NCI-H187 treated with DMSO at 0.1 percent for 48 hours (cell line): ENCODE measurements at places on chromosomes 2 and 18.

GRCh38 chr2:40450066-40450795 is 1.7 kb downstream of the SLC8A1 start:
- DNase-seq: no peak

DNA sequence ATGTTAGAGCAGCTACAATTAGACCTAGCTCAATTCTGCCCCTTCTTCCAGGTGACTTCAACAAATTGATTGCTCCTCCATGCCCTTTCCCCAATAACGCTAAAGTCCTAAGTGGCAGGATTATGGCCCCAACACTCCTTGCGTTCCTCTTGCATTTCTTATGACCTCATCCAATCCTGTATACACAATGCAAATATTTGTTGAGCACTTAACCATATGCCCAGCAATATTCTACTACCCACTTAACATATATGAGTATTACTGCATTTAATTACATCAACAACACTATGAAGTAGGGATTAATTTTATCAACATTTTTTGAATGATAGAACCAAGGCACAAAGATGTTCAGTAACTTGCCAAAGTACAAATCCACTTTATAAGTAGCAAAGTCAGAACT is 54.2 kb upstream of the ACVR2A start:
- DNase-seq: no peak

DNA sequence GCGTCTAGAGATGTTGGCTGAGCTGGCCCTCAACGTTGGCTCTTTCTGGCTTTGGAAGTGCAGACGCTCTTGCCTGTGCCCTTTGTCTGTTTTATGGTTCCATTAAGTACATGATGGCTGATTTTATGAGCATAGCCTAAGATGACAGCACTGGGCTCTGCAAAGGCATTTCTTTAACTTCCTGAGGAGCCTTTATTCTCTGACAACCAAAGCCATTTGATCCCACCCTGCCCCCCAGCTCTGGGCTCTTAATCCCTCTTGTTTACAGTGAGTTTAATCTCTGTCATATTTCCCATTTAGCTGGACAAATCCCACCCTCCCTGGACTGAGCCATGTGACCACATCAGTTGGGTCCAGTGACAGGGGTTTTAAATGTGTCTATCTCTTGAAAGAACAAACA is 195.9 kb downstream of the ACKR3 start:
- no peak for DNase-seq

GRCh38 chr18:10856132-10856531 is 293.2 kb downstream of the PIEZO2 start:
- no peak for DNase-seq

GRCh38 chr2:152462779-152463178 is 127.8 kb downstream of the FMNL2 start:
- DNase-seq: no peak

DNA sequence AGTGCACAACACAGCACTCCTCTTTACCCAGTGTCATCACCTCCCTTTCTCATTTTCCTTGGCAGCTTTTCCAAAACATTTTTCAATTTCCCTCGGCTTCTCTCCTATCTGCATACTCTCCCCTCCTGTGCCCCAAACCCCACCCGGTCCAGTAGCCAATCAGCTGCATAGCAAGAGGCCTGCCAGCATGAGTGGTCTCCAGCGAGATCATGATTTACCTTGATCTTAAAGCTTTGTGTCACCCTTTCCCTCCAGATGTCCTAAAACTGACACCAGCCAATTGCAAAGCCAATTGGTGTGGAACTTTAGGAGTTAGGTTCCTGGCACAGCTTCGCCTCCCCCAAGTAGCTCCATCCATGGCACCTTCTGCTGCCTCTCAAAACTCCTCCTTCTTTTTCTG is 45.2 kb upstream of the SH3RF3 start:
- no peak for DNase-seq

- no peak for DNase-seq
These were observed 48.7 kb downstream of the TTC39C start for GRCh38 chr18:24063121-24063731.

GRCh38 chr2:240398661-240399267 is 36.7 kb upstream of the GPC1 start:
- DNase-seq: no peak

GRCh38 chr2:25559148-25559547 is 114.2 kb downstream of the DTNB start:
- DNase-seq: no peak

GRCh38 chr2:126658905-126659561 is 3.1 kb downstream of the GYPC start:
- DNase-seq: no peak

- DNase-seq: no peak
These were observed 277.0 kb upstream of the ZEB2 start for GRCh38 chr2:144796936-144797335.

DNA sequence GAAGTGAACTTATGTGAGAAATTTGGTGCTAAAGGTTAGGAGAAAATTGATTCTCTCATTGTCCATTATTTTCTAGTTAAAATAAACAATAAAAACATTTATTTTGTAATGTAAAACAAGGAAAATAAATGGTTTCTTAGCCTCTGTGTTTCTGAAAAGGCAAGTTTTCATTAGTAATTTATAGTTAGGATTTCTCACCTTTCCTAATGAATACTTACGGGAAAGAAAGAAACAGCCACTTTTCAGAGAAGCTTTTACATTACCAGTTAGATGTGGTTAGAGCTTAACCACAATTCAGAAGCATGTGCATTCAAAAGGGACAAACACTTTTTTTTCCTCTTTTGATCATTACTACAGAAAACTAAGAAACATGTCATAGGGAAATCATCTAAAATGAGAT is 18.8 kb downstream of the NEMP2 start:
- DNase-seq: no peak

GRCh38 chr18:14964002-14964401 is 216.0 kb downstream of the ANKRD30B start:
- no peak for DNase-seq

DNA sequence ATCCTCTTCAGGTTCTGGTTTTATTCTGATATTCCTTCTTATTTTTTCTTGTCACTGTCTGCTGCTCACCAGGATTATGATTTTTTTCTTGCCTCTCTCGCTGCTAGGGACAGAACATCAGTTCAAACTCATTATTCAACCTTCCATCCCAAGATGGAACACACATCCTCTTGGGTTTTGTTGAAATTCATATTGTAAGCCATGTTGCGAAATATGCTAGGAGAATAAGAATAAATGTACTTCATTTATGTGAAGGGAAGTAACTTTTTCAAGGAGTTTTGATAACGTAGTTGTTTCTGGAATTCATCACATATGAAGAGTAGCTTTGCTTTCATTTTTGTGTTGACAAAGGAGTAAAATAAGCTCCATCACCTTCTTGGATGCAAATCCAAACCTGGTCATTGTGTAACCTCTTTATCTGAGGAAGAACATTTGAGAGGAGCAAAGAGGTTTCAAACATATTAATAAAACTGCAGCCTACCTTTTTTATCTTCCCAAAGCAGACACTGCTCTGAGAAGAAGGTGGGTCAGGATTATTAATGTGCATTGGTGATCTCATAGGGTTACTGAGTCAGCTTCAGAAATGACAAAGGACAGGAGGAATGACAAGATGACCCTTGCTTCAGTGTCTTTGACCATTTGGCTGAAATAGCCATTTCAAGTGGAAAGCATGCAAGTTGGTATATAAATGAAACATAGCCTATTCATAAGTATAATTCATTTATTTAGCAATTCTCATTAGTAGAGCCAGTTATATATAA is 280.0 kb downstream of the GULP1 start:
- no peak for DNase-seq

DNA sequence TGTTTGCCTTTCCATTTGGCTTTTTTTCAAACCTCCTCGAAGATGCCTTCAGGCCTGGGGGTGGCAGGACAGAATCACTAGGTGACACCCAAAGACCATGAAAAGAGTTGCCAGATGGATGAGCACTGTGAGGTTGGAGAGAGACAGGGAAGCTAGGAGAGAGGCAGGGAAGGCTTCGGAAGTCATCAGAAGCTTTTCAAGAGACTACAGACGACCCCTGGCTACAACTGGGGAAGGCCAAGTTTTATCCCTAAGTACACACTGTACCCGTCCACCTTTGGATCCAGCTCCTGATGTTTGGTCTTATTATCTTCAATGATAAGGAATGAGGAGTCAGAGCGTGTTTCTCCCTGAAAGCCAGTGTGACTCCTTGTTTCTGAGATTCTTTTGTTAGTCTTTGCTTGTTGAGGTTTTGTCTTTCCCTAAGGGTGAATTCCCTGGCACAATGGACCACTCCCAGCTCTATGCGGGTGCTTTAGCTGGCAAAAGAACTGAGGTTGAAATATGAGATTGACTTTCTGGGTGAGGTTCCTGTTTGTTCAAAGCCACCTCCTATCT is 33.4 kb upstream of the SLC9A2 start:
- DNase-seq: no peak

DNA sequence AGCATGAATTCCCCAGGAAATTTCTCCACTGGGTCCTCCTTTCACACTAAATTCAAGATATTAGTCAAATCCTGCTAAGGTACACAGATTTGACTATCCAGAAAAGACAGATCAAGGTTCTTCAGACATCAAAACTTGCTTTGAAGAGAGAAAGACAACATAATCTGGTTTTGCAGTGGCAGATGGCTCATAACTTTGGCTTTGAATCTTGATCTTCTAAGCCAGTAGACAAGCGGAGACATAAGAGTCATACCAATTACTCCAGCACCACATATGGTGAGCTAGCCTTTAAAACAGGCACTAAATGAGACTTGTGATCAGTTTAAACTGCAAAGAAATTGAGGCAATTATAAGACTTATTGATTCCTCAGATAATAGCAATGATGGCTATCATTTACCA is 29.3 kb downstream of the PDE11A start:
- DNase-seq: no peak

- no peak for DNase-seq
These were observed 113.9 kb downstream of the HNMT start for GRCh38 chr2:138078153-138078552.

GRCh38 chr2:239445771-239446524 is 45.1 kb upstream of the HDAC4 start:
- no peak for DNase-seq

DNA sequence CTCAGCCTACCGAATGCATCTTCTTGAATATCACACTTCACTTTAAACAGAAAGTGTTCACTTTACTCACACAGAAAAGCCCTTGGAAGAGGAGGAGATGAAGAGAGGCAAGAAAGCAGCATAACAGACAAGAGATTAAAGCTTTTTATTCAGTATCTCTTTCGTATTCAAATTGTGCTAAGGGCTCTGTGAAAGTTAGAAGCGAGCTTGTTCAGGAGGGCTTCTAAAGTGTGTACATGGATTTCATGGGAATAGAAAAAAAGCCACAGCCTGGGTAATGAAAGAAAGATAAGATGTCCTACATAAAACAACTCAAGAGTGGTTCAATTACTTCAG is 531.9 kb downstream of the TMEM182 start:
- DNase-seq: no peak

GRCh38 chr2:119688616-119689015 is 9.6 kb downstream of the TMEM177 start:
- DNase-seq: no peak

GRCh38 chr2:162011706-162012564 is 62.1 kb downstream of the DPP4 start:
- no peak for DNase-seq

DNA sequence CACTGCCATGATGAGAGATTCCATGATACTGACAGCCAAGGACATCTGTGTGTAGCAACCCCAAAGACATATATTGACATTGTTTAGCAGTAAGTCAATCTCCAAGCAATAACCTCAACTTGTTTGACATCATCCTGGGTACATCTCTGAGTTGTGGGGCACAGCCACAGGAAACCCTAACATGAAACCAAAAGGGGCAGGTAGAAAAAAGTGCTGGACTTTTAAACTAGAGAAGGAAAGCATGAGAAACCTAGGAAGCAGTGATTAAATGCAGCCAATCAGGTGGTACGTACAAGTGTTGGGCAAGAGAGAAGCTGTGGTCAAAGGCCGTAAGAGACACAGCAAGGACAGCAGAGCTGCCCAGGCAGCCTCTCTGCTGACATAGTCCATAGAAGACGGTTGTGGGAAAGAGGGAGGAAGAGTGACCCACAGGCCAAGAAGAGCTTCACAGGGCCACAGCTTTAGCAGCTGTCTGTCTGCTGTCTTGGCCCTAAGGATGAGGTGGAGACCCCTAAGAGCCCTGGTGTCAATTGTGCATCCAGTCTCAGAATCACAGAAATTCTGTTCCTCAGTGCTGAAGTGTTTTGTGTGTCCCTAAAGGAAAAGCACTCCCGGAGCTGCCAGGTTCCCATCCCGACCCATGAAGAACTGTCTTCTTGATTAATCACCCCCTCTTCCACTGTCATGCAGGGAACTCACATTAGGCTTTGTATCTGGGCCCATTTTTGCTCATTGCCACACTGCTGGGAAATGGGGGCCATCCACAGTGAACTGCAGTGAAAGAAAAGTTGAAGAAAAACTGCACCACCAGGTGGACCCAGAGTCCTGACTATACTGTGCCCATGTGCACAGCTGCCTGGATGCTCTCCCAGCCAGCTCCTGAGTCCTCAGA is 25.4 kb upstream of the CHN1 start:
- DNase-seq: no peak

- no peak for DNase-seq
These were observed 74.9 kb downstream of the CAPN13 start for GRCh38 chr2:30732376-30732775.

DNA sequence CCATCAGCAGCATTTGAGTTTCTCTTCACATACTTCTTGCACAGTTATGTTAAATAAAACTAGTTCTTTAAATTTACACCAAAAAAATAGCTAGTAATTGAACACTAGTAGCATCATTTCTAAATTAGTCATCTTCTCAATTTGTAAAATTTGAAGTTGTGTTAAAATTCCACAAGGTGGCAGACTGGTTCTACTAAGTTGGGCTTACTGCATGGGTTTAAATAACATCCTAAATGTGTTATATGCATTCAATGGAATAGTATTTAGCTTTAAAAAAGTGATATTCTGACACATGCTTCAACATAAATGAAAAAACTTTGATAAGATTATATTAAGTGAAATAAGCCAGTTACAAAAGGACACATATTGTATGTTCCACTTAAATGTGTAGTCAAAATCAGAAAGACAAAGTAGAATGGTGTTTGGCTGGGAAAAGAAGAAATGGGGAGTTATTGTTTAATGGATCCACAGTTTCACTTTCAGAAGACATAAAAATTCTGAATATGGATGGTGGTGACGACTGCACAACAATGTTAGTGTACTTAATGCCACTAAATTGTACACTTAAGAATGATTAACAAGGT is 28.7 kb upstream of the RPRD1A start:
- DNase-seq: no peak
